ENCODE measurements at places on chromosomes 7 and 10.

GRCh38 chr10:86655173-86655540, 810 bp downstream of the OPN4 start:
- DNase-seq: no peak

DNA sequence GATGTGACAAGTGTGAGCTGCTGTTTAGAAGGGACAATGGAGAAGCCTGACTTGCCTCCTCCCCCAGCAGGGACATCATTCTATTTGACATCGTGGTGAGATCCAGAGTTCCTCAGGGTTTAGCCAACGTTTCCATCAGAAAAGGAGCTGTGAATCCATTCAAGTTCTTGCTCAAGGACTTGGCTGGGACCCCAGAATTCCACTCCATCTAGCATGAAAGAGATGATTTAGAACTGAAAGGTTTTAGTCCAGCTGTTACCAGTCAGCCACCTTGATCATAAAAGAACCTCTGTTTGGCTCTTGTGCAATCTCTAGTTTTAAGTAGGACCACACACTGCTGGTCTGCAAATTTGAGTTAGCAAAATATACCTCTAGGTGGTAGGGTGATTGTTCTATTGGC, 337.6 kb downstream of the FRMD4A start:
- DNase-seq: no peak

DNA sequence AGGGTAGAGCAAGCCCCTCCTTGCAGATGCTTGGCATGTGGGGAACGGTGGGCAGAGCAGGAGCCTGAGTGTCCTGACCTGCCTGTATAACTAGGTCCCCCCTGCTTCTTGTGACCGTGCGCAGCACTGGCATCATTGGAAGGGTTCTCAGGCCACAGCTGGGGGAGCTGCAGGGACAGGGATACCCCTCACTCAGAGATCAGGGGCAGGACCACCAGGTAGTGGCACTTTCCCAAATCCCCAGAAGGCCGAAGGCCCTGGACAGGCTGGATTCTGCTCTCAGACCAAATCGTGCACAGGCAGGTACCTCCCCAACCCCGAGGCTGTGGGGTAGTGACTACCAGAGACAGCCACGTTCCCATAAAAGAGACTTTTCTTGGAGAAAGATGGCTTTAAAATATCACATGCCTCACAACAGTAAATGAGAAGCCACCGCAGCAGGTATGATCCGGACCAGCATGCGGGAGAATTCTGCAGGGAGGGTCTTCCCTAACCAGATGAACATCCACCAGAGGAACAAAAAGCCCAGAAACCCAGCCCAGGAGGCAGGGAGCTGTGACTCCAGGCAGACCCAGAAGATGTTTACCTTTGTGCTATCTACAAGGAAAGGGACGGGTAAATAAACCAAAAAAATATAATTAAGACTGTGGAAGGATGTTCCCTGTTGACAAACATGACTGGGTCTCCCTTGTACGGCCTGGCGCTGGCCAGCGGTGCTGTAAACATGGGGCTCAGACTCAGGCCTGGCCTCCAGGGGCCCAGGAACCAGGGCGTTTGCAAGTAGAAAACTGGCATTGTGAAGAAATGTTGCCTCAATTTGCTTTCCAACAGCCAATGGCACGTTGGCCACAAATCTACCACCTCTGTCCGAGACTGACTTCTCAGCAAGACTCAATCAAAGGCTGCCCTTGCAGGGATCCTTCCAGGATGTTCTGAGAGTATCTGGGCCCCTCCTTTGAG, 180.0 kb downstream of the TNS3 start:
- DNase-seq: no peak

GRCh38 chr10:102341038-102341688, 54.3 kb upstream of the NFKB2 start:
- DNase-seq: no peak

DNA sequence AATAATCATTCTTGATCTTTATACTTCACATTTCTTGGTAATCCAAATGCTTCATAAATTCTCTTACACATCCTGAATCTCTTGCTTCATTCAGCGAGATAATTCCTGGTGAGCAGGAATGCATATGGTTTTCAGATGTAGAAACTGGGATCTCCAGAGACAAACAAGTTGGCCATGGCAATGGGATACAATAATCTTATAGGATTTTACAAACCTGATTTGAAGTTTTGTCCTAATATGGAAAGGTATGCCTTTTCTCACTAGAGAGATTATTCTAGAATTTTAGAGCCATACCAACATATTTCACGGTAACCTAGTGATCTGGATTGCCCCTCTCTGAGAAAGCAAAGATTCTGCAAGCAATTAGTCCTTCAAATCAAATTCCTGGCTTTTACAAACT, 13.1 kb upstream of the TRDMT1 start:
- DNase-seq: no peak

DNA sequence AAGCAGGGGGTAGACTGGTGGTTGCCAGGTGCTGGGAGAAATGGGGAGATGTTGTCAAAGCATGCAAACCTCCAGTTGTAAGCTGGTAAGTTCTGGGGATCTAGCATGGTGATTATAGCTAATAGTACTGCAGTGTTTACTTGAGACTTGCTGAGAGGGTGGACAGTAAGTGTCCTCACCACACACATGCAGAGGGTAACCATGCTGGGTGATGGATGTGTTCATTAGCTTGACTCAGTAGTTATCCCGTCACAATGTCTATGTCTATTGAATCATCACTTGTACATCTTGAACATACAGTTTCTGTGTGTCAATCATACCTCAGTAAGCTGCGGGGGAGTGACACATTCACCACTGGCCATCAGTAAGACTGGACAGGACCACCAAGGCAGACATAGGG, 42.1 kb downstream of the GSDME start:
- no peak for DNase-seq

All from activated T-cell treated with anti-CD3 and anti-CD28 coated beads for 24 hours (primary cell).